CD4-positive, alpha-beta T cell treated with Interleukin-6 at 100 ng/mL for 8 hours (primary cell): ENCODE measurements at places on chromosomes 5 and 9.

DNA sequence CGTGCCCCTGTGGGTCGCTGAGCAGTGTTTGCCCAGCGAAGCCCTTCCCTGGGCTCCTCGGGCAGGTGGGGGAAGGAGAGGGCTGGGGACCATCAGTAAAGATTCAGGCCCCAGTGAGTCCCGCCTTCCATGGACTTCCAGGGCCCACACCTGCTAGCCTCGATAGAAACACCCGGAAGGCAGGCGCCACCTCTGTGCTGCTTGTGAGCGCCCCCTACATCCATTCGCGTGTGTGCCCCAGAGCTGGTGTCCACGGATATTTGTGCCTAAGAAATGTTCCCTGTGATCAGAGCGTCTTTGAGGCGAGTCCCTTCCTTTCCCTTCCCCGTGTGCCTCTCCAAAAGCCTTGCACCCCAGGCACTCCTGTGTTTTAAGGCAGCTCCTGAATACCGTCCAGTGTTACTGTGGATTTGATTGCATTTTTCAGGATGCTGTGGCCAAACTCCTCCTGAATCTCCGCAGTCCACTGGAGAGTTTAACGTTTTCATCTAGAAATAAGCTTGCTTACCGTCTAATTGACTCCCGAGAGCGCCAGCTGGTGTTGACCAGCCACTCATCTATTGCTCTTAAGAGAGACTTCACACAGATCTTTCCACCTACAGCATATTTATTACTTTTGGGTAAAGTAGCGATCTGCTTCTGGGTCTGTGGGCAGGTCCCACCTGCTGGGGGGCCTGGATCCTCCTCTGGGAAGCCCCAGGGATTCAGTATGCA, 101.4 kb downstream of the COL5A1 start:
- no peak for DNase-seq

- DNase-seq: no peak
These were observed 31.7 kb downstream of the IL33 start for GRCh38 chr9:6247266-6247665.

DNA sequence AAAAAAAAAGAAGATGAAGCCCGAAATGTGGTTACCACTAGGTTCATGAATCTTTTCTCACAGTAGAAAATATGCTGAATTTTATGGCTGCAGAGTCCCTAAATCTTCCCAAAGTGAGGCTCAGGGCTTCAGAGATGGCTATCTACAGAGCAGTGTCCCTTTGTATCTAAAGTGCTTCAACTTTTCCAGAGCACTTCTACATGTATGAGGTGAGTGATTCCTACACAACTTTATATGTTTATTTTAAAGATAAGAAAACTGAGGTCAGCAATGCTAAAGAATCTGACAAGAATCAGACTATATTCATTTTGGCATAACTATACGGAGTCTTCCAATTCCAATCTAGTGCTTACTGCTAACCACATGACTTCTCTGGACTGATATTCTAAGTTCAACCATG, 53.2 kb downstream of the MRPS27 start:
- no peak for DNase-seq

DNA sequence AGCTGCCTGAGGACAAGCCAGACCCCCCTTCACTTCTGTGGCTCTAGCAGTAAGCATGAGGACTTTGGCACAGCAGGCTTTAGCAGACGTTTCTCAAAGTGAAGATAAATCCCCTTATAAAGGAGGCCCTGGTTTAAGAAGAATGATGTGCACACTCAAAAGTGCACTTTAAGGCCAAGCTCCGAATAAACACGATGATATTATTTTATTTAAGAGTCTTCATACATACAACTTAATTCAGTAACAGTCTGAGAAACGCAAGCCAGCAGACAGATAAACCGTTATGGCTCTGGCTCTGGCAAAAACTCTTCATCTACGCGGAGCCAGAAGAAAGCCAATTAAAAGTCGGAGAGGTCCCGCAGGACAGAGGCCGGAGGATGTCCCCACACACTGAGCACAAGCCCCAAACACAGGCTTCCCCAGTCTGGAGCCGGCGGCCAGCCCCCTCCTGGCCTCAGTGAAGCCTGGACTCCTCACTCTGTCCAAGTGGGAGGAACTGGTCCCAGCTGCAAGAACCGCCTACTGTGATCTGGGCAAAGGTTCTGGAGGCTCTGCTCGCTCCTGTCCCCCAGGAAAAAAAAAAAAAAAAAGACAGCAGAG, 44.6 kb downstream of the ADAMTS2 start:
- DNase-seq: no peak

DNA sequence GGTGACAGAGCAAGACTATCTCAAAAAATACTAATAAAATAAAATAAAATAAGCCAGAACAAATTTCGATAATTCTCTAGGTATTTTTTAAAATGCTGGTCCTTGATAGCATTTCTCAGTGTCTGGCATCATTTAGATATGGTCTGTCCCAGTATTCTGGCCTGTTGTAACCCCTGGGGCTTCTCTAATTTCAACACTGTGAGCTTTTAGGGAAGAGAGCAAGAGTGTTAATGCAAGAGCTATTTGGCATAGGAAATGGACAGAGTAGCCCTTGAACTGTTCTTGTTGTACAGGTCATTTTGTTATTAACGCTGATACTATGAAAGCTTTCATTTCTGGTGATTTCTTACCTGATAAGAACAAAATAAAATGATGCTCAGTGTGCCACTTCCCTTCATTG, 112.2 kb upstream of the ZNF608 start:
- no peak for DNase-seq

DNA sequence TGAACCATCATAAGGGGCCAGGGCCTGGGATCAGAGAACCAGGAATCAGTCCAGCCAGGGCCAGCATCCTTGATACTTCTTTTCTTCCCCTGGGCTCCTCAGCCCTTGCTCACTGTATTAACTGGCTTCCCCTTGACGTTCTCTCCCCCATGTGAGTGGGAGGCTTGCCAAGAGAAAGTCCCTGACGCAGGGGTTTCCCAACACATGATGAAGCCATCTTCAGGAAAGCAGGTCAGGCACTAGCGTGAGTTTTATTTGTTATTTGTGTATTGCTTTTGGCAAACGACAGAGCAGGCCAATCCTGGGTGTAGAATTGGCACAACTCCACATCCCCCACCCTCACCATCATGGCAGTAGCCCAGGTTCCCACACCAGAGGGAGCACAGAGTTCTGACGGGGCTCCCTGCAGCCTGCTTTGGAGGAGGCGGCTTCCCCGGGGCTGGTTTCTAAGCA, 165.5 kb upstream of the NFIL3 start:
- no peak for DNase-seq

DNA sequence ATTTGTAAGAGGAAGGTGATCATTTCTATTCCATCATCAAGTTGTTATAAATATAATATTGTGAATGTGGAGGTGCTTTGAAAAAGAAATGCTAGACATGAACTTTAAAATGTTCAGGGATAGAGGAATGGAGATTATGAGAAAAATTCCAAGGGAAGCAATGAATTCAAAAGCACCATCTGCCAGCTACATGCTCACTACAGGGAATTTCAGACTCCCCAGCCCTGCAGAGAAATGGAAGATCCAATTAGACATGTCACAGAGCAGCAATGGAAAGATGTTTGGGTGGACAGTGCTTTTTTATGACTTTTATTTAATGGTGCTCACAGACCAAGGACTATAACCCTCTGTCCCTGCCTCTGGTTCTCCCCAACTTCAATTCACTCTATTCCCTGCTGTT, 209.7 kb downstream of the ESM1 start:
- no peak for DNase-seq

GRCh38 chr9:84671586-84672521, 2.3 kb downstream of the NTRK2 start:
- no peak for DNase-seq

- DNase-seq: no peak
These were observed 43.6 kb upstream of the KDM4C start for GRCh38 chr9:6714176-6714575.

DNA sequence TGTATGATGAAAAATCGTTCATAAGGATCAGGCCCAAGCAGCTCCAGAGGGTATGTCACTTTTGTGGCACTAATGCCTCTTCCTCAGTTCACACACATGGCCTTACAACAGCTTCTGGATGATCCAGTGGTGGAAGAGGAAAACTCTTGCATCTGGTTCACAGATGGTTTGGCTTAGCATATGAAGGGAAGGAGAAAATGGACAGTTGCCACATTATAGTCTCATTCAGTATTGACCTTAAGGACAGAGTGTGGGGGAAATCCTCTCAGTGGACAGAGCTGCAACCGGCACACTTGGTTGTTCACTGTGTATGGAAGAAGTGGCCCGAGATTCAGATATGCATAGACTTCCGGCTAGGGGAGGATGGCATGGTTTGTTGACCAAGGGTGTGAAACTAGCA, 22.8 kb downstream of the C9orf57 start:
- no peak for DNase-seq

DNA sequence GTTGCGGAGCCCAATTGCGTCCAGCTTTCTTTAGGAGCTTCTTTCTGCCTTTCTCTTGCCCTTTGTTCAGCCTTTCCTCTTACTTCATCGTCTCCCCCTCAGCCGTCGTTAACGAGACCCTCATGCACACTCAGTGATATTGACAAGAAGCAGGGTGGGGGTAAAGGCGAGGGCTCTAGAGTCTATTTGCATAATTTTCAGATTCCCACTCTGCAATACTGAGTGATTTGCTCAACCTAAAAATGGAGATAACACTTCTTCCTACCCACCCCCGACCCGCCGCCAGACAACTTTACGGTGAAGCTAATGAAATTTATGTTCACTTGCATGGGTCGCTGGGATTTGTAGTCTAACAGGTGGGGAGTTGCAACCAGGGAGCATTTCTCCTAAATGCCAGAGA, 1.3 kb upstream of the TBC1D2 start:
- peak; percentile 41 for DNase-seq

DNA sequence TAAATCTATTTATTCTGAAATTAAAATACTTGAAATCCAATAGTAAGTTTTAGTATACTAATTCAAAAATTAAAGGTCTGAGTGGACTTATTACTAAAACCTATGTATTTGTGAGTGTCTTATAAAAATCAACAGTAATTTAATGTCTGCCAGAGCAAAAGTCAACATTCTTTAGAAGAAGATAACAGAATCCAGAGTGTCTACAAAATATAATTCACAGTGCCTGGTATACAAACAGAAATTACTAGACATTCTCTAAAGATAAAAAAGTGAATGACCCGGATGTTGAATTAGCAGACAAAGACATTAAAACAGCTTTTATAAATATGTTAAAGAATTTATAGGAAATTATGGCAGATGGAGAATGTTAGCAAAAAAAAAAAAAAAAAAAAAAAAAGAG, 22.4 kb upstream of the IRX4 start:
- DNase-seq: no peak

GRCh38 chr9:129923589-129923988, 88.3 kb downstream of the USP20 start:
- no peak for DNase-seq

DNA sequence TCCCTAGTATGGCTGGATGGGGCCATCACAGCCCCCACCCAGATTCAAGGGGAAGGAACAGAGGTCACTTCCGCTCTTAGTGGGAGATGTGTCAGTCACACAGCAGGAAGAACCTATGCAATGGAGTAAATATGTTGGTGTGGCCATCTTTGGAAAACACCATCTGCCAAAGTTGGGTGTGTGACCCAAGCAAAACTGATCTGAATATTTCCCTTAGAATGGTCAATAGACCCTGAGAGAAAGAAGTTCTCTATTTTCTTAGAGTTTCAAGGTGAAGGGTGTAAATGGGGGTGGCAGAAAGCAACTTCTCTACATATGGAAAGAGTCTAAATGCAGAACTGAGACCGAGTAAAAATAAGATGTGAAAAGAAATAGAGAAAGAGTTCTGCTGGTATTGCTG, 212.7 kb downstream of the ESM1 start:
- DNase-seq: no peak

DNA sequence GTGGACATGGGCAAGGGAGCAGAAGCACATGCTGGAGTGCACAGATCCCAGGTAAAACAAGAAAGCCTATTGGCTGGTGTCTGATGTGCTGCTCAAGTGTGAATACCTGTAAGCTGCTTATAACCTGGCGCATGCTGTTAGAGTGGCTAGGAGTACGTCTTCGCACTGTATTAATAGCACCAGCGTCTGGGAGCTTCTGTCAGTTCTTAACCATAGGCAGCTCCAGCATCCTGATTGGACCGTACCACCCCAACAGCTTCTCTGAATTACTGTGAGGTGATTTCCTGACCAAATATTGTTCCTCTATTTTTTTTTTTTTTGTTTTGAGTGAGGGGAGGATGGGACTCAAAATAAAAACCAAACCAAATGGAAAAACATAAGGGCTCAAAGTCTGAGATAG, 987.6 kb downstream of the PTPRD start:
- no peak for DNase-seq
